ENCODE measurements at places on chromosomes 2 and 18. TPM values are rescaled to one million over a fixed set of nuclear protein-coding genes. Genes with fewer than 3 reads are reported as not detected.

DNA sequence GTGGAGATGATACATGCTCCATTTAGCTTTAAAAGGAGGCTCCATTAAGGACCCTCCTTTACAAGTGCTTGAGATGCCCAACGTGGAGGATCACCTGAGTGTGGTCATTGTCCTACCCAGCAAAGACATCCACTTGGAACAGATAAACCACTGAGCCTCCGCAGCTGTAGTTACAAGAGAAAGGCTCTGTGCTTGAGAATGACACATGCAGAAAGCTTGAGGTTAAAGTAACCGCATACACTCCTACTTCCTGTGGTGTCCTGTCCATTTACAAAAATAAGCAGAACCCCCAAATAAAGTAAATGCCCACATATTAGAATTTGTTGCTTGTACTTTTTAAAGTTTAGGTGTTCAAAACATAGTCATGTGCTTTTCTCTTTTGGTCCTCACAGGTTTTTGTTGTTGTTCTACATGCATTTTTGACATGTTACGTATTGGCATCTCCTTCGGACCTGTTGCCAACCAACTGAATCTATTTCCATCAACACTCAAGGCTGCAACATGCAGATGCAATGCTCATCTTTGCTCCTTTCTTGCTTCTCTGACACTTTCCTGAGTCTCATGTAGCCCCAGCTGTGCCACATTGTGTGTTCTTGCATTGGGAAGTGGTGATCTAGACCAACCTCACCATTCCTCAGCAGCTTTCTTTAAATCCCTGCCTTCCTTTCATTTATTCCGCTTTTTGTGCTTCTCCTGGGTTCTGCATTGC is 56.0 kb downstream of the SERPINB7 start:
- DNase-seq: no peak

- no peak for DNase-seq
Observed at GRCh38 chr2:220053919-220054318, 426.5 kb downstream of the SLC4A3 start.

DNA sequence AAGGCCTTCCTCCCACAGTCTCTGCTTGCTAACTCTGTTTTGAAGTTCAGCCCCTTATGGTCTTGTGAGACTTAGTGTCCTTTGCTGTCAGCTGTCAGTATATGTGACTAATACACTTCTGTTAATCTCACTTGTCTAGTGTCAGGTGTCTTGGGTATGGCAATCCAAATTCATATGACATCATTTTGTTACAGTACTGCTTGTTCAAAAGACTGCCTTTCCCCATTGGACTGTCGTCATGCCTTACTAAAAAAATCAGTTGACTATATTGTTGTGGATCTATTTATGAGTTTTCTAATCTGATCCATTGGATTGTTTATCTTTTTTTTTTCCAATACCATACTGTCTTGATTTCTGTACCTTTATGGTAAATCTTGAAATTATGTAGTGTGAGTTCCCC is 611.4 kb upstream of the HS6ST1 start:
- no peak for DNase-seq

GRCh38 chr2:186599186-186599778 is 9.4 kb downstream of the ITGAV start:
- DNase-seq: no peak

GRCh38 chr2:227183657-227184367 is 19.4 kb downstream of the COL4A3 start:
- DNase-seq: peak; percentile 71

DNA sequence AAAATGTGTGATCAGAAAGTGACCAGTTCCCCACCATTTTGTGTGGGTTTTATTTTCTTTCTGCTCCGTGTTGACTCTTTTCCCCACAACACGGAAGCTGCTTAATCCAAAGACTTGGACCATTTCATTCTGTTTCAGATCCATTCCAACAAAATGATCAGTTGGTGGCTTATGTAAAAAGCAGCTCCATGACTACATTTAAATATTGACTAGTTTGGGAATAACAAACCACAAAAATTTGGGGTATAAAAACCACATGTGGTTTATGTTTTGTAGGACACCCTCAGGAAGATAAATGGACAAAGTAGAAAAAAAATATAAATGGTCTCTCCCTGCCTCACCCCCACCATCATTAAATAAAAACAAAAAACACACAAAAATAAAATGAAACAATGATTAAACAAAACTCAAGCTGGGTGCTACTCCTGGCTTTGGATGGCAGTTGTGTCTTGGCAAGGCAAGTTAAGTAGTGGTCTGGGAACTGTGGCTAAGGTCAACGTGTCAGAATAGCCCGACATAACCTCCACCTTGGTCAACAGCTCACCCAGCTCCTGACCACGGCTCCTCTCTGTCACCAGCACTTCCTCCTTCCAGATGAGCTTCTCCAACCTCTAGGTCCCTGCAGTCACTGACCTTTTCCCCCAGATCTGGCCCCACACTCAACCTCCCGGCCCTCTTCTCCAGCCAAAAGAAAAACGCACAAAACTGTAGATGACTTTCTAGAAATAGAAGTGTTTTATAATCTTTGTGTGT is 12.8 kb upstream of the WIPF1 start:
- no peak for DNase-seq

- no peak for DNase-seq
Observed at GRCh38 chr18:76233876-76234675, 261.0 kb downstream of the ZNF516 start.

DNA sequence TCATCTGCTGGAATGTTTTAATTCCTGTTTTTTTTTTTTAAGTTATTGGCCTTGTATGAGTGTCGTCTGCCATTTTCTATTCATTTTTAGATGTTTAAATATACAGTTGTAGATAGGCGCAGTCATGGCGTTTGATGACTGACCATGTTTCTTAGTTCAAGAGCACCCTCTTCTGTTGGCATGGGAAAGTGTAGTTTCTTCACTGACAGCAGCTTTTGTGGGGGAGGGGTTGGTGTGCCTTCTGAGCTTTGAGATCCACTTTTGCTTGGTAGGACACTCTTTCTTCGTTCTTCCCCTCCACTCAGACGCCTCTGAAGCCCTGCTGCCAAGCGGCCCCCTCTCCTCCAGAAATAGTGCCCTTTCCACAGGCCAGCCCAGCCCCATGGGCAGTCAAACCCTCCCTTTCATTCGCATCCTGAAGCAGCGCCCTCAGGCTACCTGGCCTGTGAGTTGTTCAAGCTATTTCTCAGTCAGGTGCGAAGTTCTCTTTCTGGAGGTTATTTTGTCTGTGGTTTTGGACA is 492.0 kb downstream of the TNS1 start:
- DNase-seq: peak; percentile 77

DNA sequence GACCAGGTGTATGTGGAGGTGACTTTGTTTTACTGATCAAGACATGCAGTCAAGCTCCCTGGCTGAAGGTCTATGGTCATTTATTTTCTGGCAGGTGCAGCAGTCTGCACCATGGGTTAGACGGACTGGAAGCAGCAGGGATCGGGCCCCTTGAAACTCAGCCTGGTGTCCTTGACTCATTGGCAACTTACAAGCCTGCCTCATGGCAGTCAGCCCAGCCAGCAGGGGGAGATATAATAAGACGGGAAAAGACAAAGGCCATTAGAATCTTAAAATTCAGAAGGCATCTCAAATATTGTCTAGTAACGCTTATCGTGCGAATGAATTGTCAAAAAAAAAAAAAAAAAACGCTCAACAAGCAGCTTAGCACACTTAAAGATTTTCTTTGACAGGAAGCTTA is 308.2 kb downstream of the EN1 start:
- DNase-seq: no peak

GRCh38 chr2:180656455-180656847 is 324.0 kb upstream of the UBE2E3 start:
- no peak for DNase-seq

GRCh38 chr2:210195101-210195852 is 24.1 kb upstream of the KANSL1L start:
- no peak for DNase-seq

GRCh38 chr2:202530038-202530437 is 104.7 kb upstream of the FAM117B start:
- no peak for DNase-seq

Gene TMEM198
- 2.4 TPM for polyA plus RNA-seq

Gene CNRIP1
- 44.7 TPM for polyA plus RNA-seq

Gene ADNP2
- 21.2 TPM for polyA plus RNA-seq

Gene EGR4
- 0.08 TPM for polyA plus RNA-seq

Gene EDAR
- 5.9 TPM for polyA plus RNA-seq

Gene MATN3
- polyA plus RNA-seq: 9.8 TPM

Gene PAX8
- 16.8 TPM for polyA plus RNA-seq
